Natural killer cell treated with Interleukin-12 subunit alpha and Interleukin-12 subunit beta and Interleukin-15 and Interleukin-18, amount 100 ng/mL, for 72 hours (primary cell): ENCODE measurements at places on chromosomes 16 and 17. TPM values are rescaled to one million over a fixed set of nuclear protein-coding genes. Genes with fewer than 3 reads are reported as not detected.

- no peaks in the 10 kb centered on the region for H3K36me3 ChIP-seq
- peaks cover 30% of the 10 kb centered on the region for H3K27me3 ChIP-seq
- no peak for DNase-seq
- H3K27ac ChIP-seq, result no peak within 1 kb of the TSS
Measured at GRCh38 chr17:62807812-62808575, at the start of gene MARCHF10. Gene MARCHF10 (minus strand): TSS chr17:62808314. CDS start chr17:62801735, 6,579 bp downstream.

DNA sequence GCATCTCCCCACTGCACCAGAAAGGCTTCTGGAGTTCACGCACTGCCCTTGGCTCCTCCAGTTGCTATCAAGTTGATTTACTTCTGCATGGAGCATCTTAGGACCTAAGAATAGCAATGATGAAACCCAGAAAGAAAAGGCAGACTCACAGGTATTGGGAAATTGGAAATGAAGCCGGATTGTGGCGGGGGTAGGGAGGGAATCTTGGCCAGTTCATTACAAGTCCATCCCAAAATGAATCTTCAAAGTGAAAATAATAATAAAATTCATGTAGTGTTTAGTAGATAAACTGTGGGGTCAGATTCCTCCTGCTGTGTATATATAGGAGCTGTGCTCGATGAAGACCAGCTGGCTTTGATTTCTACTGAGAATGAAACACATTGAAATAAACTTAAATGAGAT is 33.7 kb downstream of the TEKT3 start:
- no peaks in the 10 kb centered on the region for H3K36me3 ChIP-seq
- no peaks in the 10 kb centered on the region for H3K4me1 ChIP-seq
- H3K27ac ChIP-seq, result no peak overlapping the region

GRCh38 chr16:27232061-27232900 is 29.0 kb downstream of the KDM8 start:
- peak overlapping the region; percentile 78 for H3K27ac ChIP-seq
- H3K36me3 ChIP-seq, result no peaks in the 10 kb centered on the region
- H3K4me3 ChIP-seq, result peak overlapping the region; percentile 74
- H3K27me3 ChIP-seq, result no peaks in the 10 kb centered on the region
- no peak for DNase-seq
- peaks cover 44% of the 10 kb centered on the region for H3K4me1 ChIP-seq

- peaks cover 21% of the 10 kb centered on the region for H3K27me3 ChIP-seq
- H3K4me1 ChIP-seq, result peaks cover 9% of the 10 kb centered on the region
- H3K27ac ChIP-seq, result no peak overlapping the region
Measured at GRCh38 chr17:79933863-79934652, 94.8 kb upstream of the CBX4 start.

- H3K27ac ChIP-seq, result peak overlapping the region; percentile 81
- peak overlapping the region; percentile 71 for H3K4me3 ChIP-seq
- no peaks in the 10 kb centered on the region for H3K27me3 ChIP-seq
- no peak for DNase-seq
Measured at GRCh38 chr16:85616607-85617321, 3.6 kb downstream of the GSE1 start.

DNA sequence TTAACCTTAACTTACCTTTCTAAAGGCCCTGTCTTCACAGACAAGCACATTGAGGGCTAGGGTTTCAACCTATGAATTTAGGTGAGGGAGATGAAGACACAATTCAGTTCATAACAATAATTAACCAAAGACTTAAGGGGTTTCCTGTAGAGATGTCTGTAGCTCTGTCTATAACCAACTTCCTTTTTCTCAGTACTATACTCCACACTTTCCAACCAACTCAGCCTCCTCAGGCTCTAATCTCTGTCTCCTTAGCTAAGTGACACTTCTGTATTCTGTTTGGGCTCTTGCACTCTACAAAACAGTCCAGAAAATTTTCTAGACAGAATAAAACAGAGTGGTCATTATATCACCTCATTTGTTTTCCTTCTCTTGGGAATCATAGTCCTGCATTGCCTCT is 25.8 kb downstream of the CAPNS2 start:
- H3K4me1 ChIP-seq, result no peaks in the 10 kb centered on the region
- peaks cover 11% of the 10 kb centered on the region for H3K27me3 ChIP-seq
- no peak for DNase-seq
- no peak overlapping the region for H3K4me3 ChIP-seq
- H3K36me3 ChIP-seq, result peaks cover 4% of the 10 kb centered on the region
- no peak overlapping the region for H3K27ac ChIP-seq

GRCh38 chr17:59154721-59155438 is at the start of gene SKA2:
Gene SKA2 (minus strand): TSS chr17:59155186. CDS start chr17:59155163, 23 bp downstream.
- H3K27me3 ChIP-seq, result no peaks in the 10 kb centered on the region
- H3K27ac ChIP-seq, result no peak within 1 kb of the TSS
- DNase-seq, result no peak
- no peaks in the 10 kb centered on the region for H3K36me3 ChIP-seq
- peaks cover 18% of the 10 kb centered on the region for H3K4me1 ChIP-seq
- no peak within 1 kb of the TSS for H3K4me3 ChIP-seq

- no peak for DNase-seq
- H3K4me1 ChIP-seq, result peaks cover 14% of the 10 kb centered on the region
- H3K36me3 ChIP-seq, result peaks cover 5% of the 10 kb centered on the region
- H3K4me3 ChIP-seq, result no peak overlapping the region
Measured at GRCh38 chr17:80153004-80153403, 6.1 kb upstream of the EIF4A3 start.

GRCh38 chr17:81324851-81325713 is 30.0 kb upstream of the SLC38A10 start:
- no peak overlapping the region for H3K4me3 ChIP-seq
- H3K27me3 ChIP-seq, result peaks cover 3% of the 10 kb centered on the region
- no peak for DNase-seq
- H3K27ac ChIP-seq, result no peak overlapping the region
- H3K36me3 ChIP-seq, result no peaks in the 10 kb centered on the region

- no peak for DNase-seq
- no peak overlapping the region for H3K27ac ChIP-seq
- peaks cover 37% of the 10 kb centered on the region for H3K27me3 ChIP-seq
- H3K36me3 ChIP-seq, result no peaks in the 10 kb centered on the region
- no peaks in the 10 kb centered on the region for H3K4me1 ChIP-seq
- no peak overlapping the region for H3K4me3 ChIP-seq
Measured at GRCh38 chr16:55346475-55346874, 22.5 kb downstream of the IRX6 start.

- no peaks in the 10 kb centered on the region for H3K36me3 ChIP-seq
- H3K27ac ChIP-seq, result no peak overlapping the region
- H3K4me3 ChIP-seq, result no peak overlapping the region
Measured at GRCh38 chr17:42526031-42526444, 10.0 kb upstream of the NAGLU start.

DNA sequence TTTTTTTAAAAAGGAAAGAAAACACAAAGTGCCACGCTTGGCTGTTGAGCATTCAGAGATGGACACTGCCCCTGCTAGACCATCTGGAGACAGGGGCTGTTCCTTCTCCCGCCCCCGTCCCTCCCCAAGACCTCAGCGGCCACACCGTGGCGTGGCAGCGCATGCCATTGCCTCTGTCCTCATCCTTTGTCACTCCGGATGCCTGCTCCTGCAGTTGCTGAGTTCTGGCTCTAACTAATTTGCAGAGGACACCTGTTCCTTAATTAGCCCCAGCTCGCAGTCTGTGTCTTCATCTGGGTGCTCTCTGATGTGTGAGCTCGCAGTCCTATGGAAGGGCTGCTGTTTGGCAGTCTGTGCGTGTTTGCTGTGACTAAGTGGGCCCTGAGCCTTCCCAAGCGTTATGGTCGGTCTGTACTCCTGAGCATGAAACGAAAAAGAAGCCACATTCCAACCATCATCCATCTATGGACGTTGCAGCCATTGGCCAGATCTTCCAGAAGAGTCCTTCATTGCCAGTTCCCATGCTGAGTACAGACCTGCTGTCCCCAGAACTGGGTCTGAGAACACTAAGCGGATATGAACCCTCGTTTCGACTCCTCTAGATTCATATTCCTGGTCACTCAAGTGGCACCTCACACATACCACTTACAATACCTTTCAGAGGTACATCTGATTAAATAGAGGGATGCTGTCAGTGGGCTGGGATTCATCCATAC is 40.9 kb upstream of the NAT9 start:
- H3K27me3 ChIP-seq, result no peaks in the 10 kb centered on the region
- DNase-seq, result no peak
- H3K36me3 ChIP-seq, result no peaks in the 10 kb centered on the region
- H3K27ac ChIP-seq, result no peak overlapping the region
- no peak overlapping the region for H3K4me3 ChIP-seq

- DNase-seq, result no peak
- peaks cover 34% of the 10 kb centered on the region for H3K27me3 ChIP-seq
- no peak overlapping the region for H3K27ac ChIP-seq
- no peaks in the 10 kb centered on the region for H3K4me1 ChIP-seq
Measured at GRCh38 chr16:77949445-77949844, 72.9 kb upstream of the CLEC3A start.

GRCh38 chr16:86461037-86461436 is 49.3 kb upstream of the FOXF1 start:
- H3K4me1 ChIP-seq, result no peaks in the 10 kb centered on the region
- no peaks in the 10 kb centered on the region for H3K36me3 ChIP-seq
- H3K27me3 ChIP-seq, result peaks cover 40% of the 10 kb centered on the region
- no peak overlapping the region for H3K27ac ChIP-seq
- H3K4me3 ChIP-seq, result no peak overlapping the region
- DNase-seq, result no peak

DNA sequence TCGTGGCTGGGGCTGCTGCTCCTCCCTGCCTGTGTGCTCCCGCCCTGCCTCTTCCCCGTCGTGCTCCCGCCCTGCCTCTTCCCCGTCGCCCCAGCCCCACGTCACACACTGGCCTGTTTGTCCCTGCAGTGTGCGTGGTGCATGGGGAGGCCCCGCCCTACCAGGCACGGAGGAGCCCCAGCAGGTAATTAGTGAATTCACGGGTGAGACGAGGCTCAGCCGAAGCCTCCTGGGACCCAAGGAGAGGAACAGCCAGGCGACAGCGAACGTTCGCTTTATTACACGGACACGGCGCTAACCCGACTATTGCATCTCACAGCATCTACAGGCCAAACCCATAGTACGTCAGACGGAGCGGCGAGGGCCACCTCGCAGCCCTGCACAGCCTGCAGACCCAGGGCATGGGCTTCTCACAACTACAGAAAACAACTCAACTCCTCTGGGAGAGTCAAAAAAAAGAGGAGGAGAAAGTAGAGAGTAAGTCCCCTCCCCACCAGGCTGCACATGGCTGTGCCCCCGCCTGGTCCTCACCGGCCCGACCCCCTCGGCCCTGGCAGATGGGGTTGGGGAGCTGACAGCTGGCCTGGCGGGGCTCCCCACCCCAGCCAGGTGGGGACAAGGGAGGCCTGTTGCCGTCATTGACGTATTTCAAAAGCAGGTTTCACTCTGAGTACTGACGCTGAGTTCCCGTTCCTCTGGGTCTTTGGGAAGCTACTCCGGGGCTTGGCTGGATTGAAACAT is 4.3 kb upstream of the PABPN1L start:
- no peaks in the 10 kb centered on the region for H3K4me1 ChIP-seq
- no peak for DNase-seq
- H3K36me3 ChIP-seq, result no peaks in the 10 kb centered on the region
- no peak overlapping the region for H3K4me3 ChIP-seq
- H3K27me3 ChIP-seq, result no peaks in the 10 kb centered on the region
- no peak overlapping the region for H3K27ac ChIP-seq

DNA sequence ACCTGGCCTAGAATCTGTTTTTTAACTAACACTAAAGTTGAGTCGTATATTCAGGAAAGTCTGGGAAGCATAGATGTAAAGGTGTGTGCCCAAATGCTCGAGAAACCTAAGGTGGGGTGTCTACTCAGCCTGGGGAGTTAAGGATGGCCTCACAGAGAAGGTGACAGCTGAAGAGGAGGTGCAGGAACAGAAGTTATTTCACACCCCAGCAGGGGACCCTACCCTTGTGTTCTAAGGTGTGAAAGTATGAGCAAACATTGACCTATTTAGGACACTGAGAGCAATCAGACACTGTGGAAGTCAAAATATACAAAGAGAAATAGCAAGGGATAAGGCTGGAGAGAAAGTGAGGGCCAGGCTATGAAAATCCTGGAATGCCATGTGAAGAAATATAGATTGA is 49.0 kb upstream of the DHX40 start:
- no peak overlapping the region for H3K4me3 ChIP-seq
- H3K27ac ChIP-seq, result no peak overlapping the region
- H3K4me1 ChIP-seq, result peaks cover 6% of the 10 kb centered on the region
- H3K36me3 ChIP-seq, result no peaks in the 10 kb centered on the region
- DNase-seq, result no peak

- no peak for DNase-seq
- peaks cover 2% of the 10 kb centered on the region for H3K27me3 ChIP-seq
- no peaks in the 10 kb centered on the region for H3K36me3 ChIP-seq
Measured at GRCh38 chr16:17827313-17827712, 356.6 kb upstream of the XYLT1 start.

GRCh38 chr17:60311936-60312335 is 80.0 kb downstream of the USP32 start:
- no peak overlapping the region for H3K4me3 ChIP-seq
- H3K27me3 ChIP-seq, result no peaks in the 10 kb centered on the region
- H3K27ac ChIP-seq, result no peak overlapping the region
- H3K36me3 ChIP-seq, result no peaks in the 10 kb centered on the region
- peaks cover 24% of the 10 kb centered on the region for H3K4me1 ChIP-seq

DNA sequence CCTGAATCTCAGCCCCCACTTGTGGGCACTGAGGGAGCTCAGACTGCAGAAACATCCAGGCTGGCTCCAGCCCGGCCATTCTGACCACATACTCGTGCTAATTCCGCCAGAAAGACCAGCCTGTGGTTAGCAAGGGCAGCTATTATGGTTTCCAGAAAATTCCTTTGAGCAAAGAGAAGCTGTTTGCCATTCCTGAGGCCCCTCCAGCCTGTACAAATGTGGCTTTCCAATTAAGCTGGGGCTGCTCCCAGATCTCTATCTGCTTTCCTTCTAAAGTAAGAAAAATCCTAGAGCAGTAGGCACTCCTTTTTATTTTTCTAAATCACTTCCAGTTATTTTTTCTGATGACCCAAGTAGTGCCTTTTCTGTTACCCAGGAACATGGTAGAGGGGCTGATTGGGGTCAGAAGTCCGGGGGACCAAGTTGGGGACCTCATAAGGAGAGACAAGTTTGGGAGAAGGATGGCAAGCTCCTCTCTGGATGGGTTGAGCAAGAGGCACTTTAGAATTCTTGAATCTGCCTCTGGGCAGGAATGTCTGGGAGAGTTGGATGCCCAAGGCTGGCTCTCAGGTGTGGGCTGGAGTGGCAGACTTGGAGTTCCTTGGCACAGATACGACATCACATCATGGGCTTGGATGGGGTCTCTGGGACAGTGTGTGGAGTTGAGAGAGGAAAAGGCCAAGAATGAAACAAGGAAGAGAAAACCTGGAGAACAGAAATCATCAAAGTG is 83.3 kb upstream of the TNRC6C start:
- peak overlapping the region; percentile 16 for H3K27ac ChIP-seq
- no peak for DNase-seq

Gene NEUROD2
- not detected for total RNA-seq

Gene TBC1D3C
- total RNA-seq, result not detected

Gene ADAD2
- total RNA-seq, result not detected

Gene LPCAT2
- total RNA-seq, result 0.31 TPM

Gene SENP3
- total RNA-seq, result 56.2 TPM

Gene PRSS27
- total RNA-seq, result 1.1 TPM

Gene DUSP14
- total RNA-seq, result 8.2 TPM
